ENCODE measurements at places on chromosomes 6 and 20.

GRCh38 chr6:134714113-134714512 lies 235.8 kb downstream of the ALDH8A1 start:
- no peak for DNase-seq

- no peak for DNase-seq
Observed at GRCh38 chr6:75463061-75463460, 30.5 kb downstream of the FILIP1 start.

- no peak for DNase-seq
Observed at GRCh38 chr20:11145616-11146015, 471.8 kb upstream of the JAG1 start.

GRCh38 chr20:2314759-2315439 lies 19.1 kb downstream of the TGM3 start:
- DNase-seq: peak; percentile 65

- no peak for DNase-seq
Observed at GRCh38 chr6:9646342-9647070, 768.4 kb downstream of the TFAP2A start.

- no peak for DNase-seq
Observed at GRCh38 chr6:170030284-170030815, 260.5 kb downstream of the DLL1 start.

GRCh38 chr6:107656883-107657282 lies 167.0 kb downstream of the SOBP start:
- no peak for DNase-seq

- no peak for DNase-seq
Observed at GRCh38 chr6:160278311-160278710, 19.7 kb upstream of the SLC22A2 start.

DNA sequence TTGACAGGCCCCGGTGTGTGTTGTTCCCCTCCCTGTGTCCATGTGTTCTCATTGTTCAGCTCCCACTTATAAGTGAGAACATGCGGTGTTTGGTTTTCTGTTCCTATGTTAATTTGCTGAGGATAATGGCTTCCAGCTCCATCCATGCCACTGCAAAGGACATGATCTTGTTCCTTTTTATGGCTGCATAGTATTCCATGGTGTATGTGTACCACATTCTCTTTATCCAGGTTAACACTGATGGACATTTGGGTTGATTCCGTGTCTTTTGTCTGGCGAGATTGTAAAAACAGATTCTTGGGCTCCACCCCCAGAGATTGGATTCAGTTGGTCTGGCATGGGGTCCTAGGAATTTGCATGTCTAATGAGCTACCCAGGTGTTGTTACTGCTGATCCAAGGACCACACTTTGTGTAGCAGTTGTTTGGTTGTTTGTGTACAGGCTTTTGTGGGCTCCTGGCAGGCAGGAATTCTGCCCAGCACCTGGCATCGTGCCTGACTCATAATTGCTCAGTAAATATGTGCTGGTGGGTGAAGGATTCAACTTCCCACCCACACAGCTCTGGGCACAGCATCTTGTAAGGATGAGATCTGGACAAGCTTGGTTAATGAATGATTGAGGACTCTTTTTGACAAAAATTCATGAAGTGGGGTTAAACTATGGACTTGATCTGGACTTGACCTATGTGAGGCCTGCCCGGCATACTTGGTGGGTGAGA lies 5.2 kb downstream of the TOX2 start:
- DNase-seq: no peak

DNA sequence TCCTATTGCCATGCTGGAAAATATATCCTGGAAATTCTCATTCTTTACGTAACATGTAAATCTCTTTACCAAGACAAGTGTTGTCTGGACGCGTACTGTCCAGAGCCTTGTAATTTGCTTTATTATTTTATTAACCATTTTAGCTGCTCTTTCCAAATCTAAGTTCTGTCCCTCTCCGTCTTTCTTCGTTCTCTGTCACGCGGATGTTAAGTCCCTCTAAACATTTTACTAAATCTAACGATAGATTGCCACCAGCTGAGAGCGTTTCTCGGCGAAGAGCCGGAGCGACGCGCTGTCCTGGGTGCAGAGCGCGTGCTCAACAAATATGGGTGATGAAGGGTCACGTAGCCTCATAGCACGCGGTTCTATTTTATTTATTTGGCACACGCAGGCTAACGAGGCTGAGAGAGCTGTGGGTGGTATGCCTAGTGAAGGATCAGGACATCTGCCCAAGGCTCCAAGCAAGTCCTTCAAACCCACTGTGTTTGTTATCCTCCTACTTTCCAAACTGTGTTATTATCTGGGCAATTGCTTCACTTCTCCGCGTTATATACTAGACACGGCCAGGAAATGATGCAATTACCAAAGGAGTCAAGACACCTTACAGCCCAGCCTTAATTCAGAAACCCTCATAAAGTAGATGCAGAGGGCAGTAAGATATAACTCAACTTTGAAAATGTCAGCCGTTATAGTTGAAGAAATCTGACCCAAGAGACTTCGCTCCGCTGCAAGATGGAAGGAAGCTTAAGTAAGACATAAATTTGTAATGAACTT lies 10.0 kb upstream of the NCOA7 start:
- no peak for DNase-seq

- DNase-seq: no peak
Observed at GRCh38 chr20:46400253-46400652, 6.2 kb downstream of the ELMO2 start.

DNA sequence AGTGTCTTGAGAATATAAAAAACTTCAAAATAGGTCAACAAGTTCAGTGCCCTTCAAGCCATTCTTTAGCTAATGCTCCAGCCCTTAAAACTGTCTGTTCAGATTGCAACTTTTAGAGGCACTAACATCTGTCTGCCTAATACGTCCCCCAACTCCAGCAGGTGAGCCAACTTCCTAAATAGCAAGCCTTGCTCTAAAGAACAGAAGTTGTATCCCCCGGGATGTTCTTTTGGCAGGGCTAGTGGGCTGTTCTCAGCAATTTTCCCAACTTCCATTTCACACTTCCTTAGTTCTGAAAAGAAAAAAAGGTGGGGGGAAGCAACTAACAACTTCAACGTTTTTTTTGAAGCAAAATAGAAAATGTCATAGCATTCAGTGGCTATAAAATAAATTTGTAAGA lies 290.0 kb upstream of the PTCHD4 start:
- no peak for DNase-seq

- no peak for DNase-seq
Observed at GRCh38 chr6:51214442-51214841, 395.8 kb downstream of the TFAP2B start.

DNA sequence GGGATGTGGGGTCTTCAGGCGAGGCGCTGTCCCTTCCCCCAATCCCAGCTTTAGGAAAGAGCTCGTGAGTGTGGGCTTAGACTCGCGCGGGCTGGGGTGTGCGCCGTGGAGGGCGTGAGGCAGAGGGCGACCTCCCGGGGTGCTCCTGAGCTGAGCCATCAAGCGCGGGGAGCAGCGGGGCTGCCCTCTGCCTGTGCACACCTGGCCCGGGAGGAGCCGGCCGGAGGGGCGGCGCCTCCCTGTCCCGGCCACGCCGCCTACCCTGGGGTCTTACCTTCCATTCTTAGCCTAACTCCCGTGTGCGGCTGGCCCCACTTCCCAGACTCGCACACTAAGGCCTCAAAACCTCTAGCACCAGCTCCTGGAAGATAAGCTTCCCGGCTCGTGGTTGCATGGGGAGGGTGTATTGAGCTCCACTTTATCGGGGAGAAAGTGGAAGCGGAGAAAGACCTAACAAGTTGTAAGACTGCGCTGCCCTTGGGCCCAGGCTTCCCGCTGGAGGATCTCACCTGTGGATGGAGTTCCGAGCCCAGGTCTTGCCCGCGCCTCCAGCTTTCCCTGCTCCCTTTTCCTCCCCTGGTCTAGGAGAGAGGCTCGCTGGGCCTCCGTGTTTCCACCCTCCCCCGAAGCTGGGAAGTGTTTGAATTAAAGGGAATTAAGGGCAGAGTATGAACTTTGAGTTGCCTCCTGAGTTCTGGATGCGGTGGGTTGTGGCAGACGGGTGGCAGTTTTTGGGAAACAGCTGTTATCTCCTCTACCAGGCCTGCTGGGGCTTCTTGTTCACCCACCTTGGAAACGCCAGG lies 1.2 kb downstream of the DNMT3B start:
- DNase-seq: no peak

DNA sequence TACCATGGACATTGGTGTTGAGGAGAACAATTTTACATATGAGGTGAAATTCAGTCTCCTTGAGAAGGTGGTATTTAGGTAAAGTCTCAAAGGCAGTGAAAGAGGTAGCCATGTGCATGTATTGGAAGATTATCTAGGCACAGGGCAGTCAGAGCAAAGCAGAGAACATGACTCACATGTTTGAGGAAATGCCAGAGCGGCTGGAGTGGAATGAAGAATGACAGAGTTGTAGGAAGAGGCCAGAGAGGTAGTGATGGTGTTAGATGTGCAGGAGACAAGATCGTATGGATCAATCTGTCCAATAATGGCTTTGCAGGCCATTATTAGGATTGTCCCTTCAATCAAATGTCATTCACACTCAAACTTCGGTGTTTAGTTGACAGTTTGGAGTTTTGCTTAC lies 449.4 kb upstream of the PTCHD4 start:
- DNase-seq: peak; percentile 34

GRCh38 chr20:26207237-26207966 lies 510.7 kb upstream of the ZNF337 start:
- DNase-seq: no peak

GRCh38 chr6:52510213-52510562 lies 66.7 kb downstream of the TRAM2 start:
- DNase-seq: no peak

GRCh38 chr20:31664696-31665354 lies 27.1 kb downstream of the COX4I2 start:
- DNase-seq: no peak

- no peak for DNase-seq
Observed at GRCh38 chr20:14495066-14495465, 157.7 kb upstream of the FLRT3 start.

DNA sequence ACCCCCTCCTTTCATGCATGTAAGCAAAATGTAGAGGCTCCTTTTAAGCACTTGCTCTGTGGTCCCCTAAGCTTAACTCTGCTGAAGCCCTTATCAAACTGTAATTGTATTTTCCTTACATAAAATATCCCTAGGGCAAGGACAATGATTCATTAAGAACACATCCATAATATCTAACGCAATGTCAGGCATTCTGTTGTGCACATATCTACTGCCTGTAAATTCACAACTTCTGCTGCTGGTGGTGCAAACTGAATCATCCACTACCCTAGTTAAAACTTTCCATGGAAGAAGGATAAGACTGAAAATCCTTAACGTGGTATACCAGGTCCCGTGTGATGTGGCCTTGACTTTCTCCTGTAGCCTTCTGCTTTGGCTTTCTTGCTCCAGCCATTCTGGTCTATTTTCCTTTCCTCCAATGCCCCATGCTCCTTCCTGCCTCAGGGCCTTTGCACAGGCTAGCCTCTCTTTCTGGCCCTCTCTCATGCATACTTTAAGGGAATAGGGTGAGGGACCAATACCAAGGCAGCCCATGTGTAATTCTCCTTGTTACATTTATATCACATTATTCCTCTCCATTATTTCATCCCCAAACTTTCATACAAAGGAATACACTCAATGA lies 113.6 kb upstream of the ZFP64 start:
- DNase-seq: no peak

GRCh38 chr6:161590961-161591627 lies 317.2 kb upstream of the AGPAT4 start:
- DNase-seq: no peak

DNA sequence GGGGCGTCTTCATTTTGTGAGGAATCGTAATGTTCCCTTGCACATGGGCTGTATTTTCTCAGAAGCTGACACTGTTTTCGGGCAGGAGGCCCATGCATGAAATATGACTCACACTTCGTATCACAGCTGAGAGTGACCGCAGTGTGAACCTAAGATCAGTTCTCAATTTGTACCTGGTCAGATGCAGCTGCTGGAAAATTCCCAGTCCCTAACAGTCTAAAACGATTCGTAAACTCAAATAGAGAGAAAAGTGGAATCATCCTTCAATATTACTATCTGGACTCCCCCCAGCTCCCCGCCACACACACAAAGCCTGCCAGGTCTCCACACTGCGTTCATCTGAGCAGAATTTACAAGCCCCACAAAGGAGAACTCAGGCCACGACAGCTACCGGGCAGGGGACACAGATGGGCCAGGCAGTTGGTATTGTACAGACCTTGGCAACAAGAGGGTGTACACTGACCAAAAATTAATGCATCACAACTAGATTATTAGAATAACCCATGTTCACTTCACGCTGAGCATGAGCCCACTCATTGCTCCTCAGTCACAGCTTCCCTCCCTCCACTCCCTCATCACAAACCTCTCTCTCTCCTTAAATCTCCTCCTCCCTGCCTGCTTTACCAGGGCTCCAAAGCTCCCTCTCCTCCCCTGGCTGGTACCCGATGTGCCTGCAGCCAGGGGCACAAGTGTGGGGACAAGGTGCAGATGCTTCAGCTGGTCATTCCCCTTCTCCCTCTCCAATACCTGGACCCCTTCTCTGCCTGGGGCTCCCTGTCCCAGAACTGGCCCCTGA lies 488.4 kb downstream of the PREX1 start:
- peak; percentile 76 for DNase-seq

- no peak for DNase-seq
Observed at GRCh38 chr6:3742426-3743344, 8.8 kb downstream of the PXDC1 start.

DNA sequence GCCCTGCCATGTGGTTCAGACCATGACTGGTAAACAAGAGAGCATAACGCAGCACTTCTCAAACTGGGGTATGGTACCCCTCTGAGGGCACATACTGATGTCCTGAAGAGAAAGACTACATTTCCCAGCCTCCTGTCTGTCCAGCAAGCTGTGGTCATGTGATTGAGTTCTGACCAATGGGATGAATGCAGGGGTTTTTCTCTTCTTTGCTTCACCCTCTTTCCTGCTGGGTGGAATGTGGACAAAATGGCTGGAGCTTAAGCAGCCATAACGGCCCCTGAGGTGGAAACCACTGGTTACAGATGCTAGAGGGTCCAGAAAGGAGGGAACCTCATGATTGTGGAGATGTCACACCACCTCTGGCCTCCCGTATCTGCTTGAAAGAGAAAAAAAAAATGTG lies 19.4 kb upstream of the KCNB1 start:
- DNase-seq: peak; percentile 4

DNA sequence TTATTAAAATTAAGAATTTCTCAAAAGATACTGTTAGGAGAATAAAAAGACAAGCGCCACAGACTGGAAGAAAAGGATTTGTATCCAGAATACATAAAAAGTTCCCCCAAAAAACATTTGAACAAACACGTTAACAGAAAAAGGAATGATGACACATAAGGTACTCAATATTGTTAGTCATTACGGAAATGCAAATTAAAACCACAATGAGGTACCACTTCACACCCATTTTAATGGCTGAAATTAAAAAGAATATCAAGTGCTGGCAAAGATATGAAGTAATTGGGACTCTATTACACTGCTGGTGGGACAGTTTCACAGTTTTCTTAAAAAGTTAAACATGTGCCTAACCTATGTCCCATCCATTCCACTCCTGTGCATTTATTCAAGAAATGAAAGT lies 51.4 kb downstream of the HECA start:
- DNase-seq: no peak

- no peak for DNase-seq
Observed at GRCh38 chr6:21281366-21281765, 312.2 kb upstream of the SOX4 start.
